Kidney epithelial cell (primary cell): ENCODE measurements at places on chromosomes 1 and 21. TPM values are rescaled to one million over a fixed set of nuclear protein-coding genes. Genes with fewer than 3 reads are reported as not detected.

DNA sequence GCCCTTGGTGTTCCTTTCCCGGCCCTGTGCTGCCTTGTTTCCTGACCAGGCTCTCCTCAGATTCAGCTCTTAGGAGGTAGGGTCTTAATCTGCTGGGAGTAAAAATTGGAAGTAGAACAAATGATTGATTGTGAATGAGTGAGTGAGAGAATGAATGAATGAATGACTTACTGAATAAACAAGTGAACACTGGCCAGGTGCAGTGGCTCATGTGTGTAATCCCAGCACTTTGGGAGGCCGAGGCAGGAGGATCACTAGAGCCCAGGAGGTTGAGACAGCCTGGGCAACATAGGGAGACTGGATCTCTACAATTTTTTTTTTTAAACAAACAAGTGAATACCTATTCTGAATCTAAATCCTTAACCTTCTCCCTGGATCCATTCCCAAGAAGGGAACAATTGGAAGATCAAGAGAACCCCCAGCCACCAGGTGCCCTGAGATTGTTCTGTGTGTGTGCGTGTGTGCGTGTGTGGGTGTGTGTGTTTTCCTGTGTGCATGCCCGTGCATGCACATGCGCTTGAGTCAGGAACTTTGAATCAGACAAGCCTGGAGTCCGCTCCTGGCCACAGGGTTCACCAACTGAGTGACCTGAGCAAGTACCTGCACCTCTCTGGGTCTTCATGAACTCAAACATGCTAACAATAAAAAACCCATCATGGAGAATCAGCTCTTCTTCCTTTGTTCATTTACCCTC is 24.3 kb upstream of the CITED4 start:
- DNase-seq, result no peak

- DNase-seq, result no peak
Measured at GRCh38 chr1:161988413-161988812, 35.3 kb downstream of the OLFML2B start.

GRCh38 chr21:25647647-25648046 is 8.6 kb downstream of the JAM2 start:
- no peak for DNase-seq

DNA sequence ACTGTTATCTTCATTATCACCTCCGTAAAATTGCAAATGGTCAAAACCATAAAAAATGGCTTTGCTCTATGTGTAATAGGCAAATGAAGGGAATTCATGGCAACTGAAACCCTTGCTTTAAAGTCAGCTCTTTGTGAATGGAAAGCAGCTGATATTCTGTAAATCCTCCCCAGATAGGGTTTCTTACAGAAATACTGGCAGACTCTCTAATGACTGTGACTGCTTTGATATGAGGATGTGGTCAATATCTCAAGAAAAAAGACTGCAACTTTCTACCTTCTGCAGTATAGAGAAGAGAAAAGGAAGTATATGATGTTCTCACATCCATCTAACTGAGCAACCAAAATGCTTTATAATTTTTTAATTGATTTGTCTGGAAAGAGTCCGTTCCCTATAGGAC is 193.1 kb downstream of the ST6GALNAC3 start:
- no peak for DNase-seq

DNA sequence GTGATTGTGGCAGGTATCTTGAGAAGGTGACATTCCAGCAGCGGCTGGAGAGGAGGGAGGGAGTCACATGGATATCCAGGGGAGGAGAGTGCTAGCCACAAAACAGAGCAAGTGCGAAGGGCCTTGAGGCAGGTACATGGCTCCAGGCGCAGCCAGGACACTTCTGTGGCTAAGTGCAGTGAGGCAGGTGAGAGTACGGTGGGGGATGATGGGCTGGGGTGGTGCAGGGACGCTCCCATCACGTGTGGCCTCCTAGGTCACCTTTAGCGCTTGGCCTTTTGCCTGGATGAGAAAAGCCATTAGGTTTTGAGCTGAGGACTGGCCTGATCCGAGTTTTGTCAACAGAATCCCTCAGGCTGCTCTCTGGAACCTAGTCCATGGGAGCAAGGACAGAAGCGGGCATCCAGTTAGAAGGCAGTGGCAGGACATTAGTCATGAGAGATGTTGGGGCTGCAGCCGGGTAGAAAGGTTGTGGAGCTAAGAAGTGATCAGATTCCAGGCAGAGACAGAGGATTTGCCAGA is 31.6 kb downstream of the SMYD2 start:
- no peak for DNase-seq

The SYDE2 gene
- total RNA-seq, result 4.2 and 7.6 TPM in 2 replicates

GRCh38 chr1:8666389-8667167 is 150.9 kb downstream of the RERE start:
- DNase-seq, result no peak

DNA sequence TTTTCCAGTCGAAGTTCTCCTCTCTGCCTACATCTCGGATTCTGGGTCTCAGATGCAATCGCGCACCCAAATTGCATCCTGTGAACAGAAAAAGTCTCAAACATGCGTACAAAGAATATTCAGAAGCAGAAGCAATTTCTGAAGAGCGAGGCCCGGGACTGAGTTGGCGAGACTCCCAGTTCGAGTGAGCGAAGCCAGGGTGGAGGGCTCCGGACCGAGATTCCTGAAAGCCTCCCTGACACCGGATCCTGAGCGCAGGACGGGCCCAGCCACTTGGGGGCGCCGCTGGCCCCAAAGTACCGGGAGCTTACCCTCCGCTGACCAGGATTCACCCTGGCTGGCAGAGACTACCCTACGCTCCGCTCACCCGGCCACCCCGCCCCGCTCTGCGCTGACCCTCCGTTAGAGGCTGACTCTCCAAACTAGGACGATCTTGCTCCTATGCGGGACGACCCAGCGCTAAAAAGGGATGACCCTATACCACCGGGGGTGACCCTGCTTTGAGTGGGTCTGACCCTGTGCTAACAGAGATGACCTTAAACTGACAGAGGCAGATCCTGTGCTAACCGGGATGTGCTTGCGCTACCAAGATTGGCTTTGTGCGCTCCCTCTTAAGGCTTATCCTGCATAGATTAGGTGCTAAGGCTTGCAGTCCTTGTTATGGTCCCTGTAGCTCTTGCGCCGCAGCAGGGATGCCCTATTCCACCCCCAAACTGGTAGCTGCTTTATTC is 12.1 kb downstream of the FOXD2 start:
- DNase-seq, result no peak

GRCh38 chr1:157955857-157956256 is 37.6 kb upstream of the KIRREL1 start:
- DNase-seq, result no peak

DNA sequence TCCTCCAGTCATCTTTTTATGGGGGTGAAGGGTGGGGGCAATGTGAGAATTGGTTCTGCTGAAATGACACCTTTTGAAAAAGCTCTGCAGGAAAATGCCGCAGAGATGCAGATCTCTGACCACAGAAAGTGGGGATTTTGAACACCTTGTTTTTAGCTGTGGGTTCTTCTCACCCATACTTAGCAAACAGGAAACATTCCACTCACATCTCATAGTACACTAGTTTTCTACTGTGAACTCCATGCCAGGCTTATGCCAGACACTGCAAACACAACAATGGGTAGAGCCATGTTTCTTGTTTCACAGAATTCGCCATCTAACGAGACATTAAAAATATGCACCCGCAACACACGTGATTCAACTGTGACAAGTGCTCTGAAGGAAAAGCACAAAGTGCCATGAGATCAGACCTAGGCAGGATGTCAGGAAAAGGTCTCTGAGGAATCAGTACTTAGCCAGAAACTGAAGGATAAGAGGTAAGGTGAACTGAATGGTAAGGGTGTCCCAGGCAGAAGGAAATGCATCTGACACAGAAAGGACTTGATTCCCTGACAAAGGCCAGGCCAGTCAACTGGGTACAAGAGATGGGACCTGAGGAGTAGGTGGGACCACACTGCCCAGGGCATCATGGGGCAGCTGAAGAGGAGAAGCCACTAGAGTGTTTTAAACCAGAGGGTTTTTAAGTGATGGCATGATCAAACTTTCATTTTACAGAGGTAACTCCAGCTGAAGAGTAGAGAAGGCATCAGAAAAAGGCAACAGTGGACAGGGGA is 83.8 kb upstream of the JAK1 start:
- no peak for DNase-seq

DNA sequence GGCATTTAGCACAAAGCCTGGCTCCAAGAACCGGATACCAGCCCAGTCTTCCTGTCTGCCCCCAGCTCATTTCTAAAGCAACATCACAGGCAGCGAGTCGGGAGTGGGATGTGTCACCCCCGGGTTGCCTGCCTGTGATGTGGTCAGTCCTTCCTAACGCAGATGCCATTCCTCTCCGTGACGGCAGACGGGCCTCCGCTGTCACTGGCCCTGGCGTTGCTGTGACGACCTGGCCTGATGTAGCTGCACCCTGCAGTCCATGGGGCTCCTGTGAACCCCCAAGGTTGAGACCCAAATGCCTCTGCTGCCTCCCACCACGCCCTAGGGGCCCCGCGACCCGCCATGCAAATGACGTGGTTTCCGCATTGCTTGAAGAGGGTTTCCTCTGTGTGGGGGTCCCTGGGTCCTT is 12.3 kb downstream of the TNFRSF1B start:
- DNase-seq, result peak; percentile 32

The RIMS3 gene
- 2.9 and 3.2 TPM in 2 replicates for total RNA-seq

GRCh38 chr1:94790246-94790645 is 29.9 kb upstream of the SLC44A3 start:
- no peak for DNase-seq

DNA sequence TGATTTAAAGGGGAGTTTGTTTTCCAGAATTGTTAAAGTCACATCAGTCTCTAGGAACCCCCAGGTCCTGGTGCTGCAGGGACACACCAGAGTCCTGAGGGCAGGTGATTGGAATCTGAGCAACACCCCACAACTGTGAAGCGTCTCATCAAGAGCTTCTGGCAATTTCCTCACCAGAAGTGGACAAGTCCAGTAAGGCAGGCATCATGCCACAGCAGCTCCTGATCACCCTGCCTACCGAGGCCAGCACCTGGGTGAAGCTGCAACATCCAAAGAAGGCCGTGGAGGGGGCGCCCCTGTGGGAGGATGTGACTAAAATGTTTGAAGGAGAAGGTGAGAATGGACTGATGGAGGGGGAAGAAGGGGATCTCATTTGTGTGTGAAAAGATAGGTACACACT is 2.1 kb downstream of the ZFP69 start:
- DNase-seq, result no peak

The RAB7B gene
- total RNA-seq, result 0.13 TPM in 1 of 2 replicates, not detected in the other
